ENCODE measurements at places on chromosomes 4 and X. TPM values are rescaled to one million over a fixed set of nuclear protein-coding genes. Genes with fewer than 3 reads are reported as not detected.

DNA sequence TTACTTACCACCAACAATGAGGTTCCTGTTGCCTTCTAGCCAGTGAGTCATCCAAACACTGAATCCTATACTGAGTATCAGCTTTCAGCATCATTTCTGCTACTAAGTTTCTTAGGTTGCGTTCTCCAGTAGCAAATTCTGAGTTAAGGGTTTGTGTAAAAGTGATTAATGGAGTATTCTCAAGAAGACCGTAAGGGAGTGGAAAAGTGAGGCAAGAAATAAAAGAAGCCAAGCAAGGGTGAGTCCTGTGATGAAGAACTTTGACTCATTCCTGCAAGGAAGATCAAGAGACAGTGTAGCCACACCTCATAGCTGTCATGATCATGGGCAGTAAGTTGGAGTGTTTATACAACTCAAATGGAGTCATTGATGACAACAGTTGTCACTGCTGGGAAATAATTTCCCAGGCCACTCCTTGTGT lies 446.2 kb downstream of the RAPGEF2 start:
- H3K4me1 ChIP-seq = no peaks in the 10 kb centered on the region
- no peaks in the 10 kb centered on the region for H3K27me3 ChIP-seq
- no peak overlapping the region for H3K4me3 ChIP-seq
- no peak overlapping the region for H3K27ac ChIP-seq
- H3K36me3 ChIP-seq = no peaks in the 10 kb centered on the region
- no peak for DNase-seq

DNA sequence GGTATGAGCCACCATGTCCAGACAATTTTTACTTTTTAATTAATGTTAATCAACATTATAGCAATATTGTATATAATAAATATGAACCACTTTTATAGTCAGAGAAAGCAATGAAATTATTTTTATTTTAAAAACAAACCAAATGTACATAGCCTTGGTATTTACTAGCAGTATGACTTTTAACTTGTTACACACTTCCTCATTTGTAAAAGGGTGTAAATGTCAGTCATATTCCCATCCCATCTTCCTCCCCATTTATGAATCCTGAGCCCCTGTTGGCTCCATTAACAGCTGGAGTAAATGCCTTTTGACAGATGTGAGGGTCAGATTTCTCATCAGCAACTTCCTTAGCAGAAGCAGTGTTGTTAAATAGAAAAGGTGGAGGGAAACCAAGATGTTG lies 179.6 kb upstream of the SPRY1 start:
- H3K4me1 ChIP-seq = no peaks in the 10 kb centered on the region
- no peaks in the 10 kb centered on the region for H3K27me3 ChIP-seq
- no peak for DNase-seq
- H3K36me3 ChIP-seq = no peaks in the 10 kb centered on the region

CNGA1 gene
- 2.3 TPM for total RNA-seq

LUZP4 gene
- not detected for total RNA-seq

ASB12 gene
- total RNA-seq = not detected

DNA sequence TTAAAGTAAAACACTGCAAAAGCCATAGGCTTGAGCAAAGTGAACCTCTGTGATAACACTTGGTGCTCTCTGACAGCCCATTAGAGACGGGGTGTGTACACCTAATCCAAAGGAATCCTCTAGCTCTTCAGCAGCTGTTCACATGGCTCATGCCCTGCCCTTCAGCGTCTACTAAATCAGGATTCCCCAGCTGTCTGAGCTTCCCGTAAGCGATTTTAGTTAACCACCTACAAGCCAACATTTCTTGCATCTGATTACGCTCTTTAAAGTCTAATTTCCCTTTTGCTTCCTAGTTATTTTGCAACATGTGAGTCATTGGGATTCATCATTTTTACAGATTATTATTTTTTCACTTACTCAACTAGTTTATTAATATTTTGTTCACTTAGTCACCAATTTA lies 6.5 kb downstream of the DMD start:
- H3K4me3 ChIP-seq = no peak overlapping the region
- H3K27ac ChIP-seq = no peak overlapping the region
- peaks cover 17% of the 10 kb centered on the region for H3K27me3 ChIP-seq
- no peaks in the 10 kb centered on the region for H3K36me3 ChIP-seq
- no peak for DNase-seq
- H3K4me1 ChIP-seq = no peaks in the 10 kb centered on the region

DNA sequence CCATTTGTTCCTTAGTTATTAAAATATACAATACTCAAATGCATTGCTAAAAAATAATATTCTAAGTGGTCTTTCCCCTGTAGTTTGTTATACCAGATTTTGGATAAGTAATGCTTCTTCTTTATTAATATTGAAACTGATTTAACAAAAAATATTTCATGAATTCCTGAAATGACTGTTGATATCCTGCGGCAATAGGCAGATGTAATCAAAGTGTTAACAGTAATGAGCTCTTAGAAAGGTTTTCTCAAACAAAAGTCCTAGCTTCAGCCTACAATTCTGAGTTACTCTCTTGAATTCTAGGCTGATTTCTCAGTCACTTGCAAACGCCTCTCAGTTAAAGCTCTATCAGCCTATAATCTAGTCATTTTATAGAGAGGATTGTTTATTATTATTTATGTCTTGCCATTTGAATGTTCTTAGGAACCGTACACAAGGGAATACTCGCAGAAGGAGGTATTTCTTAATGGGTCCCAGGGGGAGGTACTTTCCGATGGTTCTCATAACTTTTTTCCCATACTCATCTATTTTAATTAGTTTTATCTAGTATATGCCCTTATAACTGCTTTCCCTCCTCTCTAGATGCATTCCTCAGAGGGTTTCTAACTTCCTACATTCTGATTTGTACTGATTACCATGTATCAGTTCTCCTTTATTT lies 96.8 kb downstream of the FNIP2 start:
- H3K4me3 ChIP-seq = no peak overlapping the region
- DNase-seq = no peak
- no peak overlapping the region for H3K27ac ChIP-seq
- H3K36me3 ChIP-seq = peaks cover 16% of the 10 kb centered on the region

GRCh38 chrX:141701072-141701471 lies 2.5 kb upstream of the SPANXD start:
- no peak overlapping the region for H3K4me3 ChIP-seq
- no peaks in the 10 kb centered on the region for H3K4me1 ChIP-seq
- H3K27me3 ChIP-seq = no peaks in the 10 kb centered on the region
- H3K36me3 ChIP-seq = no peaks in the 10 kb centered on the region
- no peak overlapping the region for H3K27ac ChIP-seq
- DNase-seq = no peak

DNA sequence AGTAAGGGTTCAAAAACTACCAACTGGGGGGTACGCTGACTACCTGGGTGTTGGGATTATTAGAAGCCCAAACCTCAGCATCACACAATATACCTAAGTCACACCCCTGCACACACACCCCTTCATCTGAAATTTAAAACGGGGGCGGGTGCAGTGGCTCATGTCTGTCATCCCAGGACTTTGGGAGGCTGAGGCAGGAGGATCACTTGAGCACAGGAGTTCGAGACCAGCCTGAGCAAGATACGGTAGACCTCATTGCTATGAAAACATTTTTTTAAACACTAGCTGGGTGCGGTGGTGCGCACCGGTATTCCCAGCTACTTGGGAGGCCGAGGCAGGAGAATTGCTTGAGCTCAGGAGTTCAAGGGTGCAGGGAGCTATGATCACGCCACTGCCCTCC lies 331.0 kb downstream of the ASMT start:
- H3K4me1 ChIP-seq = no peaks in the 10 kb centered on the region
- no peak overlapping the region for H3K4me3 ChIP-seq
- DNase-seq = no peak
- H3K36me3 ChIP-seq = no peaks in the 10 kb centered on the region
- H3K27me3 ChIP-seq = no peaks in the 10 kb centered on the region
- H3K27ac ChIP-seq = no peak overlapping the region

CCKAR gene
- 0.12 TPM for total RNA-seq

DNA sequence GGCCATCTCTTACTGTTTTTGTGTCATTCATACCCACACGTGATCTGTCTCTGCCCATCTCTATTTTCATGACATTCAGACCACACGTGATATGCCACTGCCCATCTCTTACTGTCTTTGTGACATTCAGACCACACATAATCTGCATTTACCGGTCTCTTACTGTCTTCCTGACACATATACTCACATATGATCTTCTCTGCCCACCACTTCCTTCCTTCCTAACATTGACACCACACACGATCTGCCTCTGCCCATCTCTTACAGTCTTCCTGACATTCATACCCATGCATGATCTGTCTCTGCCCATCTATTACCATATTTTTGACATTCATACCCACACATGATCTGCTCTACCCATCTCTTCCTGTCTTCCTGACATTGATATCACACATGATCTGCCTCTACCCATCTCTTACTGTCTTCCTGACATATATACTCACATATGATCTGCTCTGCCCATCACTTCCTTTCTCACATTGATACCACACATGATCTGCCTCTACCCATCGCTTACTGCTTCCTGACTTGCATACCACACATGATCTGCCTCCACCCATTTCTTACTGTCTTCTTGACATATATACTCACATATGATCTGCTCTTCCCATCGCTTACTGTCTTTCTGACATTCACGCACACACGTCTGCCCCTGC lies 36.1 kb downstream of the SCML1 start:
- H3K4me3 ChIP-seq = no peak overlapping the region
- no peak overlapping the region for H3K27ac ChIP-seq
- no peaks in the 10 kb centered on the region for H3K4me1 ChIP-seq
- no peaks in the 10 kb centered on the region for H3K36me3 ChIP-seq
- no peak for DNase-seq

DNA sequence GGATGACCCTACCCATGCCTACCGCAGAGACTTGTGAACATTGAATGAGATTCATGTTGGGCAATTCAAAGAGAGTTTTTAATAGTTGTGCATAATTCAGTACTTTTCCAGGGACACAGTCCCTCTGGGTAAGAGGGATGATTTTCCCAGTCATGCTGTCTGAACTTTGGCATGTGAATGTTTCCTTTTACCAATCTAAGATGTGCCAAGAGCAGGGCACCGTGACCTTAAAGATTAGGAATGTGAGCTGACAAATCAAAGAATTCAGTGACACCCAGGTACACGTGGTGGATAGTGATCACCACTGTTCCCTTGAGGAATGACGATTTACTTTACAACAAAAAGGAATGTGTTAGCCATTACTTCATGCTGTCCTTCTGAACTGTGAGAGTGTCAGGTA lies 515.6 kb downstream of the PPARGC1A start:
- DNase-seq = no peak
- H3K4me3 ChIP-seq = no peak overlapping the region
- no peaks in the 10 kb centered on the region for H3K4me1 ChIP-seq
- no peaks in the 10 kb centered on the region for H3K27me3 ChIP-seq

LAGE3 gene
- 13.2 TPM for total RNA-seq

GRCh38 chrX:7100022-7100421 lies 47.5 kb upstream of the STS start:
- no peaks in the 10 kb centered on the region for H3K4me1 ChIP-seq
- no peak for DNase-seq
- no peaks in the 10 kb centered on the region for H3K27me3 ChIP-seq

UBL4A gene
- 18.8 TPM for total RNA-seq

DNA sequence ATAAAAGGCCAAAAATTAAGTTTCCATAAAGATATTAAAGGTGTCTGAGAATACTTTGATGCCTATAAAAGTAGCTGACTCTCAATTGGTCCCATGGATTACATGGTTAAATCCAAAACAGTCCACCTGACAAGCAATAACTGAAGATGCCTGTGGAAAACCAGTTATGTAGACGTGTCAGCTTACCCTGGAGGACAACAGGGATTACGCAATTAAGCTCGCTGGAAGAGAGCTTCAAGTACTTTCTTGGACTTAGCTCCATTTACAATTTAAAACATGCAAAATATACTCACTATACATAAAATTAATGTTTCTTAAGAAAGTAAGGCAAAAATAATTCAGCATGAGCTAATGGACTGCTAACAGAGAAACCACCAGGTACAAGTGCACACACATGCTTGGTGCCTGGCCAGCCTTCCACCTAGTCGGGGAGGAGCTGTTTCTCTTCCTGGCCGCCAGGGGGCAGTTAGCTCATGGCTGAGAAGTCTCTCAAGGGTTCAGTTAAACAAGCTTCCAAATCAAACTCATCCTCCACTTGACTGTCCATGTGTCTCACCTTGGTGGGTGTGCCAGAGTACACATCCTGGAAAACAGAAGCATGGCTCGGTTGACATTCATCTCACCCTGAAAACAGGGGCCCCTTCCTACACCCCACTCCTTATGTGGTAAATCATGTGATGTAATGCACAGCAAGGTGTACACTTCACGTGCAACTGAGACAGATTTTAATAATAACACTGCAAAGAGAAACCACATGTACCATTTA lies 9.2 kb upstream of the FAM53A start:
- no peak overlapping the region for H3K27ac ChIP-seq
- DNase-seq = peak; percentile 80
- no peak overlapping the region for H3K4me3 ChIP-seq
- peaks cover 5% of the 10 kb centered on the region for H3K36me3 ChIP-seq

DNA sequence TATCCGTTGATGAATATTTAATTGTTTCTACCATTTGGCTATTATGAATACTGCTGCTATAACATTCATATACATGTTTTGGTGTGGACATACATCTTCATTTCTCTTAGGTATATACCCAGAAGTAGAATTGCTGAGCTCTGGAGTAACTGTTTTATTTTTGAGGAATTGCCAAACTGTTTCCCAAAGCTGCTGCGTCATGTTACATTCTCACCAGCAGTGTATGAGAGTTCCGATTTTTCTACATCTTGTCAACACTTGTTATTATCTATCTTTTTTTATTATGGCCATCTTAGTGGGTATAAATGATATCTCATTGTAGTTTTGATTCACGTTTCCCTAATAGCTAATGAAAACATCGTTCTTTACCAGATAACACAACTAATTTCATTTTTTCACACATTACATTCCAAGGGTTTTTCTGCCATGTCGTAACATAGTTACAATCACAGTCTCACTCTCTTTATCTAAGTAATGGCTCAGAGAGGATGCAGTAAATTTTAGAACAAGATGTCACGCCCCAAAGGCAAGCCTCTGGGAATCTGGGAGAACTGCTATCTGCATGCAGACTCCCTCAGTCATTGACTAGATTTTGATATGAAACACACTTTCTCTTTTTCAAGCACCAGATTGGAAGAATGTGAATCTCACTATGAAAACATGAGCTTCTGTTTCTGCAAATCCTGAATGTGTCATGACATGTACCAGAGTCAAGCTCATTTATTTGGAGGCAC lies 10.3 kb downstream of the ARHGAP6 start:
- DNase-seq = no peak
- H3K4me3 ChIP-seq = no peak overlapping the region
- no peaks in the 10 kb centered on the region for H3K36me3 ChIP-seq
- no peak overlapping the region for H3K27ac ChIP-seq

DNA sequence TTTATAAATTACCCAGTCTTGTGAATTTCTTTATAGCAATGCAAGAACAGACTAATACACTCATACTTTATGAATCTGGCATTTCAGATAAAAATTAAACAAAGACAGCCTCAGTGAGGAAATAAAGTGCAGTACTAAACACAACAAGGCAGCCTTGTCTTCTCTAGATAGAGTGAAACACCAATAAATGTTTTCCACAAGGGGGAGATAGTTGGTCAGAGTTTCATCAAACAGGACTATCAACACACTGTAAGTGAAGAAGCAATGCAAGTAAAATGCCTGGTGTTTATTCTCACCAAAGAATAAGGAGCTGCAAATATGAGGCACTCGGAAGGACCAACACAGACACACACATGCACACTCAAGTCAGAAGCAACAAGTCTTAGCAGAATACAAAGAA lies 62.8 kb downstream of the FAM9B start:
- no peaks in the 10 kb centered on the region for H3K36me3 ChIP-seq
- DNase-seq = no peak
- no peak overlapping the region for H3K4me3 ChIP-seq
- no peaks in the 10 kb centered on the region for H3K27me3 ChIP-seq
